Transverse colon (tissue), 4 donors: ENCODE measurements at places on chromosomes 3 and 15. TPM values are rescaled to one million over a fixed set of nuclear protein-coding genes. Genes with fewer than 3 reads are reported as not detected.
A peak's percentile ranks its signal among the peaks of the same experiment; 100 is the strongest.

GRCh38 chr3:5321666-5322340 lies 134.3 kb downstream of the EDEM1 start:
- no peak for DNase-seq

GRCh38 chr3:172511783-172512762 lies 11.2 kb downstream of the TNFSF10 start:
- DNase-seq: peak; percentile 67

- DNase-seq: no peak
Observed at GRCh38 chr3:73546961-73547360, 77.8 kb downstream of the PDZRN3 start.

GRCh38 chr3:13708301-13708700 lies 159.4 kb downstream of the FBLN2 start:
- DNase-seq: no peak

DNA sequence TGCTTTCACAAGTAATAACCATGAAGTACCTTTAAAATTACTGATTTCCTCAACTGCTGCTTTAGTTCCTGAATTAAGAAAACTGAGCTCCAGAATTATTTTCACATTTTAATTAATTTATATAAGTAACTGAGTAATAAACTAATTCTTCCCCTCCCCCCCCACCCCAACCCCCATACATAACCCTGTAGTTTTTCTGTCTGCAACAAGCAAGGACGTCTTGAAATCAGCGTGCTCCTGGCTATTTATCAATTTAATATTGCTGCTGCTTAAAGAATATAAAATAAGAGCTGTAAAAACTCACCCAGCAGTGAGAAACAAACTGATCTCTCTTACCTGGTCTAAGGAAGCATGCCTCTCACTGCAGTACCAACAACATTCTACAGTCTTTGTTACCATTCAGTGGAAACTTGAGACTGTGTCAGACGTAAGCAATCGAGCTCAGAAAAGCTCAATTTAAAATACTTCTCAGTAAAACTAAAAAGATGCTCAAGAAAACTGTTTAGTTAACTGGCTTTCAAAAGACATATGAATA lies 121.0 kb downstream of the TFDP2 start:
- peak; percentile 14 for DNase-seq

CTXN2 gene
- total RNA-seq: not detected

GRCh38 chr15:33013827-33014445 lies 180.6 kb downstream of the FMN1 start:
- no peak for DNase-seq

- no peak for DNase-seq
Observed at GRCh38 chr15:51349156-51349844, 7.8 kb downstream of the GLDN start.

DNA sequence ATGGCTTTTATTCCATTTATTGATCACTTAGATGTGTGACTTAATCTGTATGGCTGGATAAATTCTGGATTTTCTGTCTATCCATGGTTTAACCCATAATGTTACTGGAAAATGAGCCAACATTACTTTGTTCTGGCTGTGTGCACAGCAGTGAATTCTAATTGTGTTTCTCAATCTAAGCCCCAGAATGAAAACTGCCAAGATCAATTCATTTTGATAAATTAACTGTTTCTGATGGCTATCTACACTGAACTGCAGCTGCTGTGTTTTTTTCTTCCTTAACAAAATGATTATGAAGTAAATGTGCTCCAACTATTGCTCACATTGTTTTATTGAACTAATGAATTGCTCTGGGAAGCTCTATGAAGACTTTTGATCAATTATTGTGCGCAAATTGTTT lies 35.7 kb upstream of the CPB1 start:
- DNase-seq: no peak

- no peak for DNase-seq
Observed at GRCh38 chr15:83200162-83200561, 7.5 kb downstream of the HDGFL3 start.

DNA sequence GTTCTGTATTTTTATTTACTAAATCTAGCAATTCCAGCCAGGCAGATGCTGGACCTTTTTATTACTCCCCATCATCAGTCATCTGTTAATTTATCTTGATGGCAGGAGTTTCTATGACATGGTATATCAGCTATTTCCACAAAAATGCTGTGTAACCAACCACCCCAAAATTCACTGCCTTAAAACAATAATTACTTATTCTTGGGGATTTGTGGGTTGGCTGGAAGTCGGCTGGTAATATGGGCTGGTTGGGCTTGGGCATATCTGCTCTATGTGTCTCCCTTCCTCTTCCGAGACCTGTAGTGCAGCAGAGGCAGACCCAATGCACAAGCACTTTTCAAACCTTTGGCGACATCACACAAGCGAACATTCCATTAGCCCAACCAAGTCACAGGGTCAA lies 92.1 kb upstream of the UBE2E1 start:
- DNase-seq: no peak

POPDC2 gene
- total RNA-seq: 15.0 TPM
